ENCODE measurements at places on chromosomes 1 and 21.
A peak's percentile ranks its signal among the peaks of the same experiment; 100 is the strongest.

- peaks cover 45% of the 10 kb centered on the region for H3K36me3 ChIP-seq
- peak; percentile 20 for DNase-seq
- H3K27me3 ChIP-seq = peaks cover 4% of the 10 kb centered on the region
Measured at GRCh38 chr1:58785442-58786058, 1.7 kb upstream of the JUN start.

DNA sequence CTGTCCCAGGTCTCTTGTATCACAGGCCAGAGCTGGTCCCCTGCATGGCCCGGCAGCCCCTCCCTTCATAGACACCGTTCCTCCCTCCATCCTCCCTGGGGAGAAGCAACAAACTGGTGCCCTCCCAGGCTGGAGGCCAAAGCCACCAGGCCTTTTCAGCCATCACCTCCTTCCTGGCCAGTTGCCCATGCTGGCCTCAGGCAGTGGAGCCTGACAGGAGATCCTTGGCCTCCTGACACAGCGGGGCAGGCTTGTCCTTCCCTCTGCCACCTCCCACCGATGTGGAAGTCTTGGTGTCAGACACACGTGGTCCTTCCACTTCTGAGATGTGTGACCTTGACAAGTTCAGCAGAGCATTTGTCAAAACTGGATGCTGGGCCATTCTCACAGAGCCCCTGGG, 206.0 kb downstream of the HIVEP3 start:
- H3K4me3 ChIP-seq = no peak overlapping the region
- peaks cover 3% of the 10 kb centered on the region for H3K36me3 ChIP-seq
- no peak overlapping the region for H3K27ac ChIP-seq
- peaks cover 3% of the 10 kb centered on the region for H3K27me3 ChIP-seq

- no peak overlapping the region for H3K4me3 ChIP-seq
- peaks cover 9% of the 10 kb centered on the region for H3K36me3 ChIP-seq
- H3K27me3 ChIP-seq = peaks cover 8% of the 10 kb centered on the region
- peaks cover 32% of the 10 kb centered on the region for H3K4me1 ChIP-seq
- no peak overlapping the region for H3K27ac ChIP-seq
Measured at GRCh38 chr21:43721939-43722338, 3.0 kb downstream of the PDXK start.

DNA sequence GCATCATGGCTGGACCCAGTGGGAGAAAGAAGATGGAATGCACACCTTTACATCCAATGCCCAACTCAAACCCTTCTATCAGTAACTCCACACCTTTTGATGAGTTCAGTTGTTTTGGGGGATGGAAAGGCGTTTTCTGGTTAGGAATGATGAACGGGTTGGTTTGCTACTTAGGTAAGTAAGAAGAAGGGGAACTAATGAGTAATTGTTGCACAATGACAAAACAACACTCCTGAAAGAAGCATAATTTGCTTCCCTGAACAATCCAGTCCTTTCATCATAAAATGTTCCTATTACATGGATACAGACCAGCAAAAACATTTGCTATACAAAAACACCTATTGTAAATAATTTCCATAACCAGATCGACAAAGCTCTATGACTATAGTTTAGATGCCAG, 35.9 kb upstream of the NFIA start:
- H3K4me1 ChIP-seq = peaks cover 10% of the 10 kb centered on the region
- no peaks in the 10 kb centered on the region for H3K36me3 ChIP-seq
- peaks cover 40% of the 10 kb centered on the region for H3K27me3 ChIP-seq
- H3K27ac ChIP-seq = no peak overlapping the region

GRCh38 chr1:56755911-56756310, 63.3 kb downstream of the FYB2 start:
- DNase-seq = no peak
- H3K27ac ChIP-seq = no peak overlapping the region
- peaks cover 2% of the 10 kb centered on the region for H3K27me3 ChIP-seq
- no peak overlapping the region for H3K4me3 ChIP-seq
- H3K36me3 ChIP-seq = no peaks in the 10 kb centered on the region
- no peaks in the 10 kb centered on the region for H3K4me1 ChIP-seq
